ENCODE measurements at places on chromosomes 4 and X.
A peak's percentile ranks its signal among the peaks of the same experiment; 100 is the strongest.

DNA sequence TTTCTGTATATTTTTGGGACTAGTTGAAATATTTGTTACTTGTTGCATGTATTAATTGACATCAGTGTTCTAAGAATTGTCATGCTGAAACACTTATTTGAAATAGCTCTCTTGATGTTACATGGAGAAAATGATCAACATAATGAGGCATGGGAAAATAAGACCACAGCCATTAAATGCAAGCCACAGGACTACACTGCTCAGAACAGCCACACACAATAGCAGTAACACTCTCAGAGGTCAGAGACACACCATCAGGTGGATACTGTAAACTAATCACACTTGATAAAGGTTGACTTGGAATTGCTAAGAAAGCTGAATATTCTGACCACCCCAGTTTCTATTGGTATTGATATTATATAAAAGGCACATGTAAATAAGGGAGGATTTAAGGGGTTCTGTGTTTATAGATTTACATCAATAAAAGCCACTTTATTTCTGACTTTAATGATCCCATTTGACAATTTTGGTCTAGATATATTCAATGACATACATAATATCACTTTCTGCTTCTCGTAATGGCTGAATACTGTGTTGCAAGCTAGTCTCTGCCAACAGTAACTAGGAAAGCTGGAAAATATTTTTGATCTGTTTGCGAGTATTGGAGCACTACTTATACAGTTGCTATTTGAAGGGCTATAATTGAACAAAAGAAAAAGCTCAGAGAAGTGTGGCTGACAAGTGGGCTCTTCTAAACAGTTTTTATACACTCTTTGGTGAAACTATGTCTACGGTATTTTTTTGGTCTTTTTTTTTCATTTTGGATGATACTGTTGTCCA lies 876.5 kb upstream of the INTU start:
- DNase-seq: no peak

DNA sequence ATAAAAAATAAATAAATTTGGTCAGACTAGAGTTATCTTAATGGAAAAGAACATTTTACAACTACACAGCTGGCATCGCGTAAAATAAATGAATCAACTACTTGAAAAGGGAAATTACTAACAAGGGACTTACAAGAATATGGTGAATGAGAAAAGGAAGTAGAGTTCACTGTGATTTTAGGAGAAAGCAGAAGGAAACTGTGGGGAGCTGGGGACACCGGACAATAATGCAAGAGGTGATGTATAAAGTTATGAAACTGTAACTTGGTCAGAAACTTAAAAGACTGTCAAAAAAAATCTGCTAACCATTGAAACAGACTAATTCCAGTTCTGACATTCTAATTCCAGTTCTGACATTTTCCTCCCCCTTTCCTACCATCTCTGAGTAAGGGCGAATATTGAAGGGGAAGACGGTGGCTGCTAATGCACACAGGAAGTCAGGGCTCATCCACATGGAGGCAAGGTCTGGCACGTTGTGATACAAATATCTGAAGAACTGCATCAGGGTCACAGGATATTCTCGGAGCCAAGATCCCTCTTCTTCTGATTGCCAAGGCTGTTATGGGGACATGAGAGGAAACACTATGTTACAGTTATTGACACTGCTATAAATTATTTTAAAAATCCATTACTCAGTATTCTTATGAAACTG lies 170.5 kb downstream of the CDS1 start:
- DNase-seq: no peak

DNA sequence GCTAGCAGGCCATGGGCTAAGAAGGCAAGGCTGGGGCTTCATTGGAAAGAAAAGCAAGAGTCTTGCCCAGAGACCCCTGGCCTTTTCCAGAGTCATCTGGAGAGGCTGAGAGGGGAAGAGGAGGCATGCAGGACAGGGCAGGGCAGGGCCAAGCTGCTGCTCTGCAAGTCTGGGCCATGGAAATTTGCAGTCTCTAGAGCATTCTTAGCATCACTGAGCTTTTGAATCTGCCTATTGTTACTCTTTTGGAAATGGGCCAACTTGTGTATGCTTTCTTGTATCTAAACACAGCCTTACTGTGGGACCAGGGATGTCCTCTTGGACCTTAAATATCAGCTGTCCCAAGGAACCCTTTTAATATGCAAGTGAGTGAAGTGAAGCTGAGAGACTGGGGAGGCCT lies 560.5 kb downstream of the MID1IP1 start:
- no peak for DNase-seq

DNA sequence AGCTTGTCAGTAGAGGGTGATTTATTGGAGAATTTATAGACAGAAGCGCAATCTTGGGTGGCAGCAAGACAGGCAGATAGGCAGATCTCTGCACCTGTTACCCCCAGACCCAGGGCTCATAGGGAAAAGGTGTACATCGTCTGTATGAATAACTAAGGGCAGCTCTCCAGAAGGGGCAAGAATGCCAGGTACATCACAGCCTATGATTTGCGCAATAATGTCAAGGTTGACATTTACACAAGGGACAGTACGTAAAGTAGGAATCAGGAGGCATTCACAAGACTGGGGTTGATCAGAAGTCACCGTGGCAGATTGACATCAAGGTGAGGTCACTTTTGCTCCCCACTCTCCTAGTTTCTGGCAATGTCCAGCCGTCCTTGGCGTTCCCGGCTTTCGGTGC lies 524.1 kb downstream of the TRIML1 start:
- no peak for DNase-seq

GRCh38 chrX:130165181-130165702 lies 399 bp downstream of the AIFM1 start:
- DNase-seq: no peak

GRCh38 chr4:56326363-56326762 lies 60.9 kb downstream of the AASDH start:
- DNase-seq: no peak

- no peak for DNase-seq
Measured at GRCh38 chr4:41822325-41822724, 73.8 kb upstream of the PHOX2B start.

DNA sequence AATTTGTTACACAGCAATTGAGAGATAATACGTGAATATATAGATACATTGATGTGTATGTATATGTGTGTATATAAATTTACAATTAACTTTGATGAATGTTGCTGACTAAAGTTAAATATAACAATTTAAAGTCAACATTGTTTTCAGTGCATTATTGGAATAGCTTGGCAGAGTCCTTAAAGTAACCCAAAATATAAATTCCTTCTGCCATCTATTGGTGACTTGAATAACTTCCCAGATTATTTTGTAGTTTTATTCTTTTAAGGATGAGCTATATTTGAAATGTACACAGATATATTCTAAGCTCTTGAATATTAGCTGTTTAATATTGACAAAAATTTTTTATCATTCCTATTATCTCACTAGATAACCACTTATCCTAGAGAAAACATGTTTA lies 298.2 kb upstream of the FSTL5 start:
- no peak for DNase-seq

DNA sequence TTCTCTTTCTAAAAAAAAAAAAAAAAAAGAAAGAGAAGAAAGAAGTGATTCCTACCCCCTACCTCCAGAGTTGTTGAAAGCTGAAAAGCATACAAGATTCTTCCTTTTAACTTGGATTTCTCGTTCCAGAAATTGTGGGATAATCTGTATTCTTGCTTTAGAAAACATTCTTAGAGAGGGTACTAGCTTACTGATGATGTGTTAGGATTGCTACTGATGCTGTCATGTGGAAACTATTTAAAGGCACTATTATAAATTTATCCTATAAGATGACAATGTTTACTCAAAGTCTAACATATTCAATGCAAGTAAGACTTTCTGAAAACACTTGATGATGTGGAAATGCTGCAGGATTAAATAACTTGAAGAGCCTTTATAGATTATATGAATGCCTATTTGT lies 204.0 kb upstream of the PUDP start:
- DNase-seq: no peak

DNA sequence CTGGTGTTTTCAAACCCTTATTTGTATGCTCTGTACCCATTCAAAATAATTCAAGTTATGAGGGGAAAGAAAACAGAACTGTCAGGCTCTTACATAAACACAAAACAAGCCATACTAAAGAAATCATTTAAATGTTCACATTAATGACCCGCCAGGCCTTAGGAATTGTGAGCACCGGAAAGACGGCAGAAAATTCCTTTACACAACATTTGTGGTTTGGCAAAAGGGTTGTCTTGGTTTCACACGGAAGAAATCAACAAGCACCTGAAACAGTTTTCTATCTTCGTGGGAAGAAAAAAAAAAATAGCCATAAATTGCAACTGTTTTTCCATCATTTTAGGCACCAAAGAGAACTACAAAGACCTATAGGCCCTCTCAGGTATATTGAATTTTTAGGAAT lies 188.5 kb upstream of the FTHL17 start:
- no peak for DNase-seq

- no peak for DNase-seq
Measured at GRCh38 chr4:26632916-26633315, 49.0 kb downstream of the TBC1D19 start.

DNA sequence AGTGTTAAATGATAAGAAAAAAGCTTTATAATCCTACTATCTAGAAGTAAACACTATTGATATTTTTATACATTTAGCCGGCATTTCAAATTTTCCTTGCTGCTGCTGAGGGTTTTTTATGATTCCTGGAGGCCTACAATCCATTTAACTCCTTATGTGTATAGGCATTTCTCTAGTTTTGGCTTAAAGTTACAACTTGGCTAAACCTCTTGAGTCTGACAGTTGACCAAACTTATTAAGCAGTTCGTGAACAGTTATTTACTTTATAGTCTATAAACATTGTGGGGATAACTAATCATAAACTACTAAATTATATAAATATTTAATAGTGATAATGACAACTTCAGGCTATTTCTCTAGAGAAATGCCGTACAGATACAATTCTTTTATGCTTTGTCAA lies 141.9 kb downstream of the ADGRL3 start:
- DNase-seq: no peak

- no peak for DNase-seq
Measured at GRCh38 chr4:151204925-151205524, 71.9 kb upstream of the PRSS48 start.

DNA sequence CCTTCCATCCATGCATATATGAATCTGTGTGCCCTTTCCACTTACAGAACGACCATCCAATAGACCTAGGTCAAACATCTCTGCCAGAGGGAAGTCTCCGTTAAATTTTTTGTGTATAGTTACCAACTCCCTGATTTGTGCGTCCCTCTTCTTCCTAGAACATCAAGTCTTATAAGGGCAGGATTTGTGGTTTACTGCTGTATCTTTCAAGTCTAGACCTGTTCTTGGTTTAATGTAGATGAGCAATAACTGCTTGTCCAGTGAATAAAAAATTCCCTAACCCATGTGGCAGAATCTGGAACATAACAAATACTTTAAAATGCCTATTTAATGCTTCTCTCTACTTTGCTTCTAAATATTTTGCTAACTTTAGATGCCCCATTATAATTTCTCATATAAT lies 988.8 kb downstream of the RAPGEF2 start:
- DNase-seq: no peak

DNA sequence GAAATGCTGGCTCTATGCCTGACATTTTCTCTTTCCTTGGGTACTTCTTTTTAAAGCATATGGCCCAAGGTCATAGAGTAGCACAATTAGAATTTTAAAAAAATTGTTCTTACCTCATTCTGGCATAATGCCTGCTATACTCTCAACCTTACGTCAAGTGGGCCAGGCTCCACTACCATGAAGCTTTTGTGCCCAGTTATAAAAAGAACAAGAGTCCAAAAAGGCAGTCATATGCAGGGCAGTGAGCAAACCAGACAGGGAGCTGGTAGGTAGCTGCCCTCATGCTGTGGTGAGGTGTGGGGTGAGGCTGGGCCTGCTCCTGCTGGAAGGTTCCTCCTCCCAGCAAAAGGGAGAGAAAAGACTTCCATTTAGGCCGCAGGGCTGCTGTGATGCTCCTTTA lies 64.4 kb upstream of the UCP1 start:
- DNase-seq: no peak

DNA sequence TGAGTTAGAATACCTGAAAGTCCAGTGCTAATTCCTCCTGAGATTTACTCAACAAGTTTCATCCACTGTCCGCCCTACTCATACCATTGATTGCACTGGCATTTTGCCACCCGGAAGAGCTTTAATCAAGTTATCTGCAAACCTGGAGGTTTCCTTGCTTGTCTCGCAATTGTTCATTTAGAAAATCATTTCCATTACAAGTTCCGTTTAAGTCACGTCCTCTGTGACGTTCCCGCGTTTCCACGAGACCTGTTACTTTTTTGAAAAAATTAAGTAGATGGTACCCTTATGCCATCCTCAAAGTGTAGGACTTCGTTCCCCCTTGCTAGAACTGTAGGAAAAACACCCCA lies 761 bp upstream of the FRYL start:
- DNase-seq: no peak

- DNase-seq: no peak
Measured at GRCh38 chr4:37646247-37646646, 39.9 kb downstream of the RELL1 start.

- no peak for DNase-seq
Measured at GRCh38 chrX:118730500-118731247, 3.3 kb downstream of the IL13RA1 start.

GRCh38 chrX:11629593-11630211 lies 36.0 kb downstream of the ARHGAP6 start:
- no peak for DNase-seq

GRCh38 chr4:98662626-98663225 lies 4.3 kb upstream of the TSPAN5 start:
- no peak for DNase-seq

- no peak for DNase-seq
Measured at GRCh38 chr4:957231-957580, 16.2 kb downstream of the DGKQ start.

- DNase-seq: no peak
Measured at GRCh38 chr4:113390850-113391249, 341.4 kb downstream of the ANK2 start.

GRCh38 chrX:84219551-84219950 lies 31.6 kb upstream of the RPS6KA6 start:
- DNase-seq: no peak

- DNase-seq: no peak
Measured at GRCh38 chr4:56619160-56619559, 61.9 kb downstream of the HOPX start.

- no peak for DNase-seq
Measured at GRCh38 chrX:132022198-132022966, 720 bp upstream of the STK26 start.

GRCh38 chr4:82429728-82430192 lies 502 bp downstream of the HNRNPDL start:
- peak; percentile 59 for DNase-seq

GRCh38 chr4:30450474-30450873 lies 269.7 kb upstream of the PCDH7 start:
- no peak for DNase-seq

DNA sequence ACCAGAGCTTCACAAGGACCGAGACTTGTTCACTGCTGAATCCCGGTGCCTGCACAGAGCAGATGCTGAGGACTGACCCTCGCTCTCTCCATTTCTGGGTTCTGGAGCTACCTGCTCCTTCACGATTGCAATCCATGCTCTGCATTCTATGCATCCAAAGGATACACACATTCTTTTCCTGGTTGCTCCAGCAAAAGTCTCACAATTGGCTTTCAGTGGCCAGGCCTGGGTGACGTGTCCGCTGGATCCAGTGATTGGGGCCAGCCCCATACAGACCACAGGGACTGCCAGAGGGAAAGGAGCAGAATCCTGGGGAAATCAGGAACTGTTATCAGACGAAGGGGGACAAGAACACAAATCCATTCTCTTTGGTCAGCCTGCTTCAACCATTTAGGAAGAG lies 14.9 kb upstream of the CDKN2AIP start:
- DNase-seq: no peak

Measured in stimulated activated CD4-positive, alpha-beta T cell treated with anti-CD3 and anti-CD28 coated beads, TNF-alpha, amount 100 ng/mL, for 1 hour (primary cell).